ENCODE measurements at places on chromosomes 1 and 21.

- peak; percentile 82 for DNase-seq
Measured at GRCh38 chr1:234608025-234608910, 1.7 kb downstream of the IRF2BP2 start.

- no peak for DNase-seq
Measured at GRCh38 chr1:19478322-19478721, 7.0 kb downstream of the CAPZB start.

DNA sequence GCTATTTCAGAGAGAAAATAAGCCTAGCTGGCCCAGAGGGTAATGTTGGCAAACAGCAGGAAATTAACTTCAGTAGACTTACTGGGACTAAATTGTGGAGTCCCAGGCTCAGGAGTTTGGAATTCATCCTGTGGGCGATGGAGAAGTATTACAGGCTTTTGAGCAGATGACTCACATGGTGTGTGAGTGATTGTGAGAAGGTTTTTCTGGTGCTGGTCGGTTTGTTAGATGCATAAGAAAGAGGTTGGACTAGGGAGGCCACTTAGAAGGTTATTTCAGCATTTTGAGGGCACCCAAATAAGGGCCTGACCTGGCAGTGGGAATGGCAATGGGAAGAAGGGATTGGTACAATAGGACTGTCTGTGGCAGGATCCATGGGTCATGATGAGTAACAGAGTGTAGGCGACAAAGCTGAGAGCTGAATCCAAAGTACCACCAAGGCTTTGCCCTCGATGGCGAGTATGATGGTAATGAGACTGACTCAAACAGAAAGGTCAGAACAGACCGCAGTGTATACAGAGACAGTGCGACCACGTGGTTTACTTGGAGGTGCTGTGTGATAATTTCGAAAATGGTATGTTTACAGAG lies 69.2 kb upstream of the KIF26B start:
- DNase-seq: no peak

GRCh38 chr1:229007167-229007566 lies 263.7 kb upstream of the RAB4A start:
- no peak for DNase-seq

DNA sequence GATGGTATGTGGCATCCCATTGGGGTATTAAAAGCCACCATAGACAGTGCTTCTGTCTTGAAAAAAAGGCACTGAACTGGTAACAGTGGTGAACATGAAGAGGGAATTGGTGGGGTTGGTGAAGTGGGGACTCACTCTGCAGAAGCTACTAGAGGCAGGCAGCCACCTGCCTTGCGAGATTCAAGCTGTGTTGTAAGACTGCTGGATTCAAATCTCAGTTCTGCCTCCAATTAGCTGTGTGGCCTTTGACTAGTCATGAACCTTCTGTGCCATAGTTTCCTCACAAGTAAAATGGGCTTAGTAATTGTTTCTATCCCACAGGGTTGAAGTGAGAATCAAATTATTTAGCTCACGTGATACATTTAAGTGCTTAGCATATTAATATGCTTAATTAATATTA lies 16.6 kb upstream of the ELOA start:
- DNase-seq: no peak

- no peak for DNase-seq
Measured at GRCh38 chr21:15379776-15380175, 315.0 kb upstream of the NRIP1 start.

DNA sequence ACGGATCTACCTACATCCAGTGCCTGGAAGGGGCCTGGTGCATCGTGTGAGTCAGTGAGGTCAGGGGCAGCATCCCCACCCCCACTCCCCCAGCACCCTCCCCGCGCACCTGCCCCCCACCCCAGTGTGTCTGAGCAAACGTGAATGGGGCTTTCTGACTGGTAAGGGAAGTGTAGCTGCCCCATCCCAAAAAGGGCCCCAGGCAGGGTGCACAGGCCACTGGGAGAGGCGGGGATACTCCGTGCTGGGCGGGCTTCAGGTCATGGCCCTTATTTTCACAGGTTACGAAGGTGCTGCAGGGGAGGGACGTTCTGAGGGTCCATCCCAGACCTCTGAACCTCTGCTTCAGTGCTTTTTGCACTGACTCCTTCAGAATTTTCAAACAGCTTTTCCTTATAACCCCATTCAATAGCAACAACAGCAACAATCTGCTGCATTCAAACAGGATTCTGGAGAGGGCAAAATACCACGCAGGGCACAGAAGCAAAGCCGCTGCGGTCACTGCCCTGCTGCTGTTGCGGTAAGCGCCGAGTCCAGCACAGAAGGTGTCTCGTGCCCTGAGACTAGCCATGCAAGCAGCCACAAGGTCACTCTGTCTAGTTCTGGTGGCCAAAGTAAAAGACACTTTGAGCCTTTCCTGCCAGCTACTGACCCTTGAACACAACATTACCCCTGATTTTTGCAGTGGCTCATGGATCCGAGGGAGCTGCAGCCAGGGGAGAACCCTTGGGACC lies 10.3 kb downstream of the TTC34 start:
- no peak for DNase-seq

- DNase-seq: no peak
Measured at GRCh38 chr1:157431751-157432150, 120.6 kb downstream of the FCRL5 start.

DNA sequence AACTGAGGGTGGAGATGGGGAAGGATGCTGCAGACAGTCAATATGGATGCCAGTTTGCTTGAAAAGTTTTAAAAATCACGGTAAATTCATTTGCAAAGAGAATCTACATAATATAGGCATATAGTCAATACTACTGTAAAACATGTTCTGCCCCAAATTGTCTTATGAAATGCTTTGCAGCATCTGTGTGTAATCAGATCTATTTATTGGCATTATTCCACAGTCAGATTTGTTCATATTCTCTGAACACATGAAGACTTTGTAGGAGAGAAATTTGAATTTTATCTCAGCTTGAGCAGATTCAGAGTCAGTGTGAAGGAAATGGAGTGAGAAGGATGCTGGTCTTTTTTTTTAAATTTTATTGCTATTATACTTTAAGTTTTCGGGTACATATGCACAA lies 88.5 kb downstream of the PLPPR4 start:
- no peak for DNase-seq

DNA sequence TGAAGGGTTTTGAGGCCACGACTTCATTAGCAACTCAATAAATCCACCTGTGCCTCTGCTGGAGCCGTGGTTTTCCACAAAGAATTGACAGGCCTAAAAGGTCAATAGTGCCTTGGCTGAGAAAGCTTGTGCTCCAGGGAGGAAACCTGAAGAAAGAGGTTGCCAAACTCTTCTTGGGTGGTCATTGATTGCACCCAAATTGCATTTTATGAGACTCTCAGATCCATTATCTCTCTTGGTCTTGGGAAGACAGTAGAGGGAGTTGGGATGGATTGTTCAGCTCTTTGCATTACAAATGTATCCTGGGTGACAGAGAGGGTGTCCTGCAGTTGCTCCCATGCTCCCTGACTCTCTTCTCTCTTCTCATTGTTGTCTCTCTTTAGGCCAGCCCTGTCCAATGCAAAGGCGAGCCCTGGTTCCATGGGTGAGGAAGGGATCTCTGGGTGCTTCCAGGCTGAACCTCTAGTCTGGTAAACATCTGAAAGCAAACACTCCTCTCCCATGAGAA lies 46.1 kb upstream of the HTR1D start:
- DNase-seq: no peak

- no peak for DNase-seq
Measured at GRCh38 chr1:28910379-28911115, 3.8 kb upstream of the EPB41 start.

- no peak for DNase-seq
Measured at GRCh38 chr1:199687321-199687720, 340.2 kb upstream of the NR5A2 start.

DNA sequence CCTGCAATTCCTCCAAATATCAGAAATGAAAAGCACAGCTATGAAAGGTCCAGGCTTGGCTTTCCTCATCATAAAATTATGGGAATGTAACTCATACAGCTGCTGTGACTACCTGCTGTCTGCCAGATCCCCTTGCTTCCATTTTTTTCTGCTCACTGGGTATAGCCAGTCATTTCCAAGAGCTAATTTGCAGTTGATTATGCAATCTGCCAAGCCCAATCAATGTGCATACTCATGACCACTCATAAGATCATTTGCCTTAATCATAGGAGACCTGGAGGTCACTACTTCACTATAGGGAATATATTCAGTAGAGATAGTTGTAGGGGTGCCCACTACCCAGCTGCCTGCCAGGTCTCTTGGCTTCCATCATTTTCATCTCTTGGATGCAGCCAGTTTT lies 417.7 kb upstream of the ZRANB2 start:
- DNase-seq: no peak

DNA sequence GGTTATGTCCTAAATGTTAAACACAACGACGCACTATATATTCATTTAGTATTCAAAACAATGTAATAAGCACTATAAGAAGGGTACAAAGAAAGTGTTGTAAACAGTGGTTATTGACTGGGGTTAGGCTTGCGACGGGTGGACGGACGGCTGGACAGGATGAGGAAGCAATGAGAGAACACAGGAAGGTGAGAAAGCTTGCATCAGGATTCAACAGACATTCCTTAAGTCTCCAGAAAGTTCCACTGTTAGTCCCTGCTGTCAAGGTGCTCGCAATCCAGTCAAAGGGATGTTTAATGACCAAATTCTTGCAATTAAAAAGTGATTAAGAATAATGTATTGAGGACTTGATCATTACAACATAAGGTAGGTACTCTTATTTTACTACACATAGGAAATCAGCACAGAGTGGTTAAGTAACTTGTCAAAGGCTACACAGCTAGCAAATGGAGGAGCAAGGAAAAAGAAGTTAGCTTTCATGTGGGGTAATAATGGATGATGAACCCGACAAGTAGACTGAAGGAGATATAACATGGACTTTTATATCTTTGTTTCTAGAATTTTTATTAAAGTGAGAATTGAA lies 994 bp upstream of the ACBD6 start:
- DNase-seq: no peak

GRCh38 chr1:59776960-59777852 lies 37.5 kb upstream of the HOOK1 start:
- DNase-seq: no peak

DNA sequence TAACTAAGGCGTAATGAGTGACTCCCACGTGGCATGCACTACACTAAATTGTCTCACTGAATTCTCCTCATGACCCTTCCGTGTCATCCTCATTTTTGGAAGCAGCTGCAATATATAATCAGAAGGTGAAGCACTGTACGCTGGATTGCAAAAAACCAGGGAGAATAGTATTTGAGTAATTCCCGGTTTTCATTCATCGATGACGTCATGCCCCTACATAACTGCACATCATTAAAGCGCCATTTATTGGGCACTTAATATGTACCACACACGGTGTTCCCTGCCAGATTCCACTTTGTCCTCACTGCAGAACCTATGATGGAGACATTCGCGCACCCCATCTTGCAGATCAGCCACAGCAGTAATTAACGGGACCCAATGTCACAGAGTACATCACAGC lies 41.0 kb downstream of the DHRS3 start:
- DNase-seq: no peak

- no peak for DNase-seq
Measured at GRCh38 chr1:165861911-165862310, 34.5 kb downstream of the UCK2 start.

DNA sequence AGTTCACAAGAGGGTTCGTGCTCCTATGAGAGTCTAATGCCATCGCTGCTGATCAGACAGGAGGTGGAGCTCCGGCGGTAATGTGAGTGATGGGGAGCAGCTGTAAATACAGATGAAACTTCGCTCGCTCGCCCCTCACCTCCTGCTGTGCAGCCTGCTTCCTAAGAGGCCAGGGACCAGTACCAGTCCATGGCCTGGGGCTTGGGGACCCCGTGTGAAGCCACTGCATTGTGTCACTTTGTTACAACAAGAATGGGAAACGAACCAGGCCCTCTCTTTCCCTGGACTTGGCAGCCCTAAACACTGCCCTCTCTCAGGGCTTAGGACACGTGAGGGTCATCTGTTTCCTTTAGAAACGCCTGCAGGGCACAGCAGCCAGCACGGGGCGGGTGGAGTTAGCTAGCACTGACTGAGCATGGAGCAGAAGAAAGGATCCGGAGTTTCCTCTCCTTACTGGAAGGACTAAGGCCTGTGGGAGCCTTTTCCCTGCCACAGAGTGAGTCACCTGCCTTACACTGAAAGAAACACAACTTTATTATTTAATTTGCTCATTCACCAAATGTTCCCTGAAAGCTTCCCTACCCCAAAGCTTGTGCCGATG lies 185.2 kb upstream of the TMEM51 start:
- DNase-seq: no peak

DNA sequence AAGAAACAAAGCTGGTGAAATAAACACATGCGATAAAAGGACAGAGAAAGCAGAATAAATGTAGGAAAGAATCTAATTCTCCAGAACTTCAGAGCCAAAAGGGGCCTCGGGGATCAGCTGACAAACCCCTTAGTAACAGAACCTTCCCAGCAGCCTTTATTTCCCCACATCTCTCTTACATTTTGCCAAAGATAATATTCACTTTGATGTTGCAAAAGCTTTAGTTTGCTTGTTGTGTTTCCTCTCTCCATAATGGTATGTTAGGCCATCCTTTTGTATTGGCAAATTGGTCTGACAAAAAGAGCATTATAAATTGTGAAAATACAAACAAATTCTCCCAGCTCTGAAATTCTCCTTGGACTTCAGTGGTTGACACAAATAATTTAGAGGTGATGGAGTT lies 54.9 kb downstream of the OPTC start:
- no peak for DNase-seq

- no peak for DNase-seq
Measured at GRCh38 chr1:219120624-219121544, 52.8 kb upstream of the LYPLAL1 start.

- DNase-seq: no peak
Measured at GRCh38 chr21:43697758-43698643, 20.9 kb upstream of the PDXK start.

- DNase-seq: peak; percentile 59
Measured at GRCh38 chr1:183632964-183633363, 2.6 kb downstream of the ARPC5 start.

- DNase-seq: no peak
Measured at GRCh38 chr21:28325618-28326017, 667.1 kb downstream of the LTN1 start.

- no peak for DNase-seq
Measured at GRCh38 chr1:160674415-160674814, 27.6 kb upstream of the SLAMF1 start.

DNA sequence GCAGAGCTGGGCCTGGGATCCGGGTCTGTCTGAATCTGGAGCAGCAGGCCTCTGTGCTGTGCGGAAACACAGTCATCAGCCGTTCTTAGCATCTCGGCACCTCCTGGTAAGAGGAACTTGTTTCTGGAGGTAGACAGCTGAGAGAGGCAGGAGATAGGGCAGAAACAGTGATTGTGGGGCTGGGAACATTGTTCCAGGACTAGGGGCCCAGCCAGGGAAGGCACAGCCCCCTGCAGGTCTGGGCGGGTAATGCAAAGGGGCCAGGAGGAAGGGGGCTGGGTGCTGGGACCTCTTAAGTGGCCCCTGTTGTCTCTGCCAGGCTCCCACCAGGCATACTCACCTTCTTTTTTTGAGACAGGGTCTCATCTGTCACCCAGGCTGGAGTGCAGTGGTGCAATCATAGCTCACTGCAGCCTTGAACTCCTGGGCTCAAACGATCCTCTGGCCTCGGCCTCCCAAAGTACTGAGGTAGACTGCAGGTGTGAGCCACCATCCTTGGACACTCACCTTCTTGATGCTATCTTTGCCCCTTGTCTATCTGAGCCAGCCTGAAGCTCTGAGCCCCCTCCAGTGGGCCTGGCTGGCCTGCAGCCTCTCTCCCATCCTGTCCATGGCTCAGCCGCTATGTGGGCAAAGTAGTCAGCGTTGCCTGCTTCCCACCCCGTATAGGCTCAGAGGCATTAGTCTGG lies 134.3 kb upstream of the ZBTB40 start:
- DNase-seq: peak; percentile 7

GRCh38 chr1:167710836-167711235 lies 10.9 kb upstream of the MPZL1 start:
- DNase-seq: no peak

GRCh38 chr1:41404308-41404761 lies 43.1 kb downstream of the FOXO6 start:
- DNase-seq: no peak

Measured in CD4-positive, CD25-positive, alpha-beta regulatory T cell (primary cell).